Stomach (tissue), 19 donors: ENCODE measurements at places on chromosomes 5 and 9. TPM values are rescaled to one million over a fixed set of nuclear protein-coding genes. Genes with fewer than 3 reads are reported as not detected.
A peak's percentile ranks its signal among the peaks of the same experiment; 100 is the strongest.

- H3K4me3 ChIP-seq = no peak overlapping the region
- no peaks in the 10 kb centered on the region for H3K27me3 ChIP-seq
- H3K36me3 ChIP-seq = no peaks in the 10 kb centered on the region
- peaks cover 22% of the 10 kb centered on the region for H3K4me1 ChIP-seq
- no peak for DNase-seq
Measured at GRCh38 chr5:58924306-58924705, 341.4 kb downstream of the RAB3C start.

GRCh38 chr5:159051421-159052282 is 48.1 kb downstream of the EBF1 start:
- H3K27ac ChIP-seq = peak overlapping the region; percentile 81
- H3K4me1 ChIP-seq = peaks cover 29% of the 10 kb centered on the region
- DNase-seq = peak; percentile 40
- peaks cover 52% of the 10 kb centered on the region for H3K27me3 ChIP-seq
- H3K4me3 ChIP-seq = peak overlapping the region; percentile 31

DNA sequence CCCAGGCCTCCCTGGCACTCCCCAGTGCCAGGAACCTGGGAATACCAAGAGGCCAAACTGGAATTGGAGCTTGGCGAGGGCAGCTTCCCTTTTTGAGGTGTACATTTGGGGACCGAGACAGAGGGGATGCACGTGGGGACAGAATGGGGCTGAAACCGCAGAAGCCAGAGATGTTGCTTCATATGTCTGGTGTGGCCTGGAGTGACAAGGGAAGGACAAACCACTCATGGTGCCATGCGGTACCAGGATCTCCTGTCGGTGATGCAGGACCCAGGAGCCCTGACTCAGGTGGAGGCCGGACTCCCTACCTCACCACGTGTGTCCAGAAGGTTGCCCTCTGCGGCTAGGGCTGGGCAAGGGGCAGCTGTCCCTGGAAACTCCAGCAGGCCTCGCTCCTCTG is 4.0 kb upstream of the CSF2 start:
- no peaks in the 10 kb centered on the region for H3K36me3 ChIP-seq
- DNase-seq = no peak
- no peak overlapping the region for H3K4me3 ChIP-seq
- no peaks in the 10 kb centered on the region for H3K27me3 ChIP-seq
- peaks cover 5% of the 10 kb centered on the region for H3K4me1 ChIP-seq

Gene SAXO1
- total RNA-seq = not detected

DNA sequence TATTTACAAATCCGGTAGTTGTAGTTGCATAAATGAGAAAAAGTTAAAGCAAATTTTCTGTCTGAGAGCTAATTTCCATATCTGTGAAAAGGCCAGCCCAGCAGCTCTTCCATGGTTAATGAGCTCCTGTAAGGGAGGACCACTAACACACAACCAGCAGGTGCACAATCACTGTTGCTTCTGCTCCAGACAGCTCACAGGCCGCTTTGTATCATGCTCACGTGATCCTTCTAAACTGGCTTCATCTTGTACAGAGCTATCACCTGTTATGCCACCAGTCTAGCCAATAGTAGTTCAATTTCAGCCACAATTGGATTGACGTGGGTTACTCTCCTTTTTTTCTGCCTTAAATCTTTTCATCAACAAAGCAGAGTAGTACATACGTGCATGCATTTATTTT is 38.3 kb upstream of the FBXL17 start:
- no peak overlapping the region for H3K4me3 ChIP-seq
- H3K27me3 ChIP-seq = peaks cover 2% of the 10 kb centered on the region
- H3K27ac ChIP-seq = no peak overlapping the region
- DNase-seq = no peak
- no peaks in the 10 kb centered on the region for H3K36me3 ChIP-seq

GRCh38 chr5:91162534-91163381 is 220.4 kb downstream of the ARRDC3 start:
- H3K27ac ChIP-seq = no peak overlapping the region
- DNase-seq = peak; percentile 75
- no peak overlapping the region for H3K4me3 ChIP-seq
- no peaks in the 10 kb centered on the region for H3K36me3 ChIP-seq

DNA sequence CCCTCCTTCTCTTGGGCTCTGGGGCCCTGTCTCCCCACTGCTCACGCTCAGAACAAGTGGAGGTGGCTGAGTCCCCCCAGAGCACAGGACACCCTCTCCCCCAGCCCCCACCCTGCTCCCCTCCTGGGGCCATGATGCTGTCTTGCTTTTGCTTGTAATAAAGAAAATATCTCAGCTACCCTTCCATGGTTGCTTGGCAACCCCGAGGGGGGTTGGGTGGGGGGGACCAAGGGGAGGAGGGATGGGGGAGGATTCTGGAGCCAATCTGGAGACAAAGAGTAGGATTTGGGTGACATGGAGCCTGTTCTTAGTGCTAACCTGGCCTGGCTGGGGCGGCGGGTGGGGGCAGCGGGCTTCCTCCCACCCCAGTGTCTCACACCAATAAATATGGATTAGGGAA is 16.1 kb upstream of the CERCAM start:
- peak; percentile 0 for DNase-seq
- no peak overlapping the region for H3K4me3 ChIP-seq

GRCh38 chr5:106759581-106759980 is 911.2 kb downstream of the EFNA5 start:
- H3K27ac ChIP-seq = no peak overlapping the region
- H3K4me1 ChIP-seq = no peaks in the 10 kb centered on the region
- DNase-seq = peak; percentile 58

DNA sequence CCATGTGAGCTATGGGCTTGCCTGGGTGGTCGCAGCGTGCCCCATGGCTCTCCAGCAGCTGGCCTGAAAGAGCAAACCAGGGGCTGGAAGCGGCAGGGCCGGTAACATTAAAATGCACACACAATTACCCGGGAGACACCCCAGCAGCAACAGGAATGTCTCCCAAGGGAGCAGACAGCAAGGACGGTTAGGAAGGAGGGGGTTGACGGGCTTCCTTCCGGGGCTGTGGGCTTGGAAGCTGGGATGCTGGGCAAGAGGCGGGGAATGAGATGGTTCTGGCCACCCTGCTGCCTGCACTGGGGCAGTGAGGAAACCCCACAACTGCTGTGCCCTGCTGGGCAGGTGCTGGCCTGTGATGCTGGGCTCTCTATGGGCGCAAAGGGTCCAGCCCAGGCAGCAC is 71.8 kb upstream of the ADAMTS2 start:
- no peak overlapping the region for H3K4me3 ChIP-seq
- H3K4me1 ChIP-seq = no peaks in the 10 kb centered on the region
- peaks cover 4% of the 10 kb centered on the region for H3K27me3 ChIP-seq
- no peak overlapping the region for H3K27ac ChIP-seq
- H3K36me3 ChIP-seq = no peaks in the 10 kb centered on the region

Gene GDA
- total RNA-seq = 4.4 TPM

GRCh38 chr5:173758676-173759075 is 129.5 kb upstream of the CPEB4 start:
- no peaks in the 10 kb centered on the region for H3K36me3 ChIP-seq
- no peaks in the 10 kb centered on the region for H3K27me3 ChIP-seq
- H3K27ac ChIP-seq = no peak overlapping the region

GRCh38 chr5:112138526-112138925 is 280.6 kb downstream of the EPB41L4A start:
- H3K36me3 ChIP-seq = no peaks in the 10 kb centered on the region
- H3K27me3 ChIP-seq = no peaks in the 10 kb centered on the region
- no peak for DNase-seq
- H3K4me1 ChIP-seq = no peaks in the 10 kb centered on the region

GRCh38 chr5:22076586-22076985 is 776.6 kb downstream of the CDH12 start:
- H3K4me1 ChIP-seq = no peaks in the 10 kb centered on the region
- H3K36me3 ChIP-seq = no peaks in the 10 kb centered on the region
- no peak overlapping the region for H3K27ac ChIP-seq
- H3K27me3 ChIP-seq = no peaks in the 10 kb centered on the region

- H3K27me3 ChIP-seq = no peaks in the 10 kb centered on the region
- H3K36me3 ChIP-seq = no peaks in the 10 kb centered on the region
- H3K27ac ChIP-seq = peak overlapping the region; percentile 30
- no peak for DNase-seq
Measured at GRCh38 chr5:16615741-16616535, 859 bp downstream of the RETREG1 start.

DNA sequence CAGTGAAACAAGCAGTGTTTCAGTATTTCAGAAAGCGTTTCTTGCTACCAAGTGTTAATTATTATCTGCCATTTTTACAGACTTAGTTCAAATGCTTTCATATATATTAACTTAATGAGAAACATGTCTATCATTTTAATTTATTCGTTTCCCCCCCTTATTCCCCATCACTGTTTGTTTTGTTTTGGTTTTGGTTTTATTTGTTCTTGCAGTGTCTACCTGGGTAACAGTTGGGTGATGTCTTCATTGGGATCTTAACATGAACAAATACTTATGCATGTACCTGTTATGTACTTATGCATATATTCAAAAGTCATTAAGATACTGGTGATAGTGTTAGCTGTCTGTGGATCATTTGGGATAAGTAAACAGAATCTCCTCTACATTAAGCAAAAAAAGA is 108.0 kb downstream of the CDC42SE2 start:
- H3K4me3 ChIP-seq = no peak overlapping the region
- H3K36me3 ChIP-seq = no peaks in the 10 kb centered on the region
- no peak for DNase-seq
- no peak overlapping the region for H3K27ac ChIP-seq

DNA sequence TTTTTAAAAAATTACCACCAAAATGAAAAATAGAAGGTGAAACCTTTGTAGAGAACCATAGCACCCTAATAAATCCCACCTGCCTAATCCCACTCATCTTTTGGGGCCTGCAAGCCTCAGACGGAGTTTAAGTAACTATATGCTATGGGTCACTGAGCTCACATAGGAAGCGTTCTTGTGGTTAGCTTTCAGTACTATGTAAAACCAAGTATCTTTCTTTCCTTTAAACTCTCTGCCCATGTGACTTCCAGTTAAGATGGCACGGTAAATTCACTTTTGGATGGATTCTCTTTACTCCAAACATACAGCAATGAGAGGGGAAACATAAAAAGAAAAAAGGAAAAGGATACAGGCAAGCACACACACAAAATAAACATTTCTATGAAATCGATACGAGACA is 50.9 kb downstream of the FANCC start:
- no peaks in the 10 kb centered on the region for H3K27me3 ChIP-seq
- H3K36me3 ChIP-seq = no peaks in the 10 kb centered on the region
- DNase-seq = no peak
- peaks cover 42% of the 10 kb centered on the region for H3K4me1 ChIP-seq
- H3K4me3 ChIP-seq = no peak overlapping the region

GRCh38 chr5:132258102-132259068 is 889 bp downstream of the PDLIM4 start:
- H3K27ac ChIP-seq = peak overlapping the region; percentile 95
- H3K4me1 ChIP-seq = peaks cover 46% of the 10 kb centered on the region
- H3K4me3 ChIP-seq = peak overlapping the region; percentile 54
- peaks cover 4% of the 10 kb centered on the region for H3K27me3 ChIP-seq
- peaks cover 6% of the 10 kb centered on the region for H3K36me3 ChIP-seq

- no peak for DNase-seq
- no peaks in the 10 kb centered on the region for H3K27me3 ChIP-seq
- H3K4me1 ChIP-seq = peaks cover 19% of the 10 kb centered on the region
- peaks cover 27% of the 10 kb centered on the region for H3K36me3 ChIP-seq
Measured at GRCh38 chr9:110140276-110140675, 67.7 kb downstream of the C9orf152 start.

Gene NEURL1B
- 17.4 TPM for total RNA-seq

GRCh38 chr5:149948993-149949392 is 4.4 kb upstream of the PDE6A start:
- H3K4me1 ChIP-seq = no peaks in the 10 kb centered on the region
- no peaks in the 10 kb centered on the region for H3K36me3 ChIP-seq
- H3K4me3 ChIP-seq = no peak overlapping the region
- H3K27ac ChIP-seq = no peak overlapping the region

- no peaks in the 10 kb centered on the region for H3K36me3 ChIP-seq
- no peak overlapping the region for H3K4me3 ChIP-seq
- DNase-seq = no peak
- peaks cover 84% of the 10 kb centered on the region for H3K27me3 ChIP-seq
- H3K4me1 ChIP-seq = peaks cover 10% of the 10 kb centered on the region
Measured at GRCh38 chr5:73424556-73424977, 24.0 kb downstream of the FOXD1 start.

GRCh38 chr9:134895097-134895496 is 14.5 kb downstream of the FCN2 start:
- no peak overlapping the region for H3K27ac ChIP-seq
- H3K4me1 ChIP-seq = no peaks in the 10 kb centered on the region
- no peaks in the 10 kb centered on the region for H3K36me3 ChIP-seq
- H3K4me3 ChIP-seq = no peak overlapping the region
- no peaks in the 10 kb centered on the region for H3K27me3 ChIP-seq
